HCT116 (cell line): ENCODE measurements at places on chromosomes 1 and 21.

GRCh38 chr1:149849947-149850360 is 49.4 kb upstream of the BOLA1 start:
- DNase-seq = no peak

GRCh38 chr1:29256979-29257804 is 20.9 kb downstream of the PTPRU start:
- no peak for DNase-seq

DNA sequence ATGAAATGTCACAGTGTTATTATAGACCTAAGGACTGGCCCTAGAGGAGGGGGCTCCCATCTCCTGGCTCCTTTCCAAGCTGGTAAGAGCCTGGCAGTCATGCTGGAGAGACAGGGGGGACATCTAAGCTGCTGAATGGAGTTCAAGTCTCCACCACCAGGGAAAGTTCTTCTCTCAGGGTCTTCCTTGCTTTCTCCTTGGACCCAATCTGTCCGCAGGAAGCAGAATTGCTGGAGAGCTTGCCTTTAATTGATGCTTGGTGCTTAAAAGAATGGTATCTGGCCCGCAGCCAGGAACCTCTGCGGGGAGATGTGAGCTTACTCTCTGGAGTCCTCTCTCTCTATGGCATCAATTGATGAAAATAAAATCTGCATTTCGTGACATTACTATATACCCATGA is 25.1 kb downstream of the IRF2BP2 start:
- no peak for DNase-seq

DNA sequence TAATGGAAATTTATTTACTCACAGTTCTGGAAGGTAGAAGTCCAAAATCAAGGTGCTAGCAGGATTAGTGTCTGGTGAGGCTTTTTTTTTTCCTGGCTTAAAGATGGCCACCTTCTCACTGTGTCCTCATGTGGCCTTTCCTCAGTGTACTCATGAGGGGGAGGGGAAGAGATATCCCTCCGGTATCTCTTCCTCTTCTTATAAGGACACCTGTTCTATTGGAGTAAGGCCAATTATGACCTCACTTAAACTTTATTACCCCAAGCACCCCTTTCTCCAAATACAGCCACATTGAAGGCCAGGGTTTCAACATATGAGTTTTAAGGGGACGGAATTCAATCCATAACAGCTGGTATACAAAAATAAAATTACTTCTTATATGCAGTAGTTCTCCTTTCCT is 203.7 kb upstream of the C1orf87 start:
- DNase-seq = no peak

DNA sequence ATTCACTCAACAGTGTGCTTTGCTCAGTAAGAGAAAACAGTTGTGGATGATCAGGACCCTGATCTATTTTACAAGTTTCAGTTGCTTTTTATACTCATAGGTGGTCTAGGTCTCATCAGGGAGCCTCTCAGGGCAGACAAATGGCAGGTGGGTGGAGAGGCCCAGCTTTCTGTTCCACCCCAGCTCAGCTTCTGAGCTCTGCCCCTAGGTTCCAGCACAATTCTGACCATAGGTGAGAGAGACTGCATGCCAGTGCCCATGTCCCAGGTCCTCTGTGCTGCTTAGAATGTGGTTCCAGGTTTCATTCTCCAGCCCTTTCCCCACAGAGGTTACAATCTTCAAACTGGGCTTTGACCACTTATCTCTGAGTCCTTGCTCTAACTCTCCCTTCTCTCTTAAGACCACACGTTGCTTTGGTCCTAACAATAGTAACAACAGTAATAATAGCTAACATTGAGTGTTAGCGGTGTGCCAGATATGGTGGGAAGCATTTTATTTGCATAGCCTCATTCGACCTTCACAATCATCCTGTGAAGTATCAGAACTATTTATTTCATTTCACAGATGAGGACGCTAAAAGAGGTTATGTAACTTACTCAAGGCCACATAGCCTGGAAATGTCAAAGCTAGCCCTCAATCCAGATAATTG is 19.6 kb upstream of the DUSP10 start:
- no peak for DNase-seq

GRCh38 chr1:200850554-200850953 is 22.2 kb upstream of the GPR25 start:
- DNase-seq = no peak

GRCh38 chr1:219416598-219417238 is 196.2 kb downstream of the ZC3H11B start:
- DNase-seq = peak; percentile 45

DNA sequence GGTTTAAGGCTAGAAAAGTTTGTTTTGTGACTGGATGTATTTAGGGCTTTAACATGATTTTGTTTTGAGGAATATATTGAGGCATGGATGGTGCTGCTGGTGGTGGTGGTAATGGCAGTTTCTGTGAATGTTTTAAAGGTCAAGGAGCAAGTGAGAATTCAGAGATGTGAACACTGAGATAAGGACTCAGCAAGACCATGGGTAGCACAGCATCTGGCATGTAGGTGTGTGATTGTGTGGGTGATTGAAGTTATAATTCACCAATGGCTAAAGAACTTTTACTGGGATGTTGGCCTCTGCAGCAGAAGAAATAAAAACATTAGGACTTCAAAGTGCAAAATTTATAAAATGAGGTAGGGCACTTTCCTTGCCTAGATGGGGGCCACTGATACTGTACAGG is 65.9 kb downstream of the MACF1 start:
- no peak for DNase-seq

GRCh38 chr1:41545996-41546832 is 61.7 kb upstream of the EDN2 start:
- DNase-seq = no peak

DNA sequence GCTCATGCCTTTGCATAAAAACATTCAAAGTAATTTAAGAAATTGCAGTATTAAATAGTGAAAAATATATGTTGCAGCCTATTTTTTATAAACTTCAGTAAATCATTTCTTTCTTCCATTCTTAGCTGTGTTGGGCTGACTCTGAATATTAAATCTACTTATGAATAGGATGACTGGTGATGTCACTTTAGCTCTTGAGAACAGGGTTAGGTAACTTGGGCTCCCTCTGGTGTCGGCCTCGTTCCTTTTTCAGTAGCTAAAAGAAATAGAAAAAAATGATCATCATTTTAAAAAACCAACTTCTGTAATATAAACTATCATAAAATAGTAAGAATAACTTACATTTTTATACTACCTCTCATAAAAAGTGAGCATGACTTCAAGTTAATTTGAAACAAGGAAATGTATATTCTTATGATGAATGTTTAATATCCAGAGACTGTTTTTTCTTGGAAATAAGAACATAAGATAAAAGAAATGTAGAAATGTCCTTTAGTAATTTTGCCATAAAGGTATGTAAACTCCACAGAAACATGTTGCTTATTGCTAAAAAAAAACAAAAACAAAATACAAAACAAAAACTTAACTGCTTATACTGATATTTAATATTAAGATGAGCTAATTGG is 26.8 kb upstream of the NCAM2 start:
- no peak for DNase-seq
